ENCODE measurements at places on chromosomes 16 and 17.

- no peak for DNase-seq
Measured at GRCh38 chr17:48547808-48548522, 3.1 kb upstream of the HOXB2 start.

DNA sequence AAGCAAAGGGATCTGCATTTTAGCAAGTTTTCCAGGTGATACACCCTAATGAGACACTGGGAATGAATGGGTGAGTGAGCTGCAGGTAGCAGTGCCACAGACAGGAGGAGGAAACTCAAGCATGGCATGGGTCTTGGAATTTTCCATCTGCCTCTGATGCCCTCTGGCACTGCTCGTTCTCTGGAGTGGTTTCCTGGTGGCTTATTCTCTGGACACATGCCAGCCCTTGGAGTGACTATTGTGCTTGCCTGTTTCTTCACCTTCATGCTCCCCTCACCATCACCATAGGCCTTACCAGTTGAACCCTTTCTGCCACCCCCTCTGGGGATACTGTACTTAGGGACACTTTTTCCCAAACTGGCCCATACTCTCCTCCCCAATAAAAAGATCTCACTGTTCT lies 1.6 kb downstream of the COASY start:
- no peak for DNase-seq

- DNase-seq: no peak
Measured at GRCh38 chr17:44912763-44913544, 2.3 kb downstream of the GFAP start.

GRCh38 chr16:27598220-27598619 lies 48.3 kb downstream of the KATNIP start:
- DNase-seq: no peak
